IgD-negative memory B cell (primary cell): ENCODE measurements at places on chromosomes 2 and 18. TPM values are rescaled to one million over a fixed set of nuclear protein-coding genes. Genes with fewer than 3 reads are reported as not detected.

The GKN1 gene
- not detected for polyA plus RNA-seq

The TUBA4B gene
- polyA plus RNA-seq: not detected

The NMUR1 gene
- polyA plus RNA-seq: 0.33 TPM

The EEF1B2 gene
- polyA plus RNA-seq: 1,100 TPM

The UGT1A3 gene
- not detected for polyA plus RNA-seq

The PLEKHA3 gene
- 36.5 TPM for polyA plus RNA-seq

The KLHL14 gene
- polyA plus RNA-seq: 22.5 TPM

The DYSF gene
- polyA plus RNA-seq: 0.34 TPM
